Stimulated activated CD8-positive, alpha-beta memory T cell treated with anti-CD3 and anti-CD28 coated beads, Interleukin-4, amount 100 ng/mL, for 24 hours (primary cell): ENCODE measurements at places on chromosomes 7 and 10.

DNA sequence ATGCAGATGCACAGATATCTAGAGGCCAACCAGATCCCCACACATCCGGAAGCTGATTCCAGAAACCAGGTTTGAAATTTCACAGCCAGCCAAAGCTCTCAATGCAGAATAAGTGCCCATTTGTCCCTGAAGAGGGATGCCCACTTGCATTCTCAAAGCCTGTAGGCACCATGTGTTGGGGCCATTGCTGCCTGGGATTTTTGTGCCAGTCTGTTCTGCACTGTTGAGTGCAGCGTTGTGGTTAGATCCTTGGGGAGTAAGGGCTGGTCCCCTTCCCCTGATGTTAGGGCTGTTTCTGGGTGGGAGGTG is 62.4 kb downstream of the EEPD1 start:
- no peak for DNase-seq

GRCh38 chr7:69803699-69804516 is 205.6 kb downstream of the AUTS2 start:
- DNase-seq, result no peak

DNA sequence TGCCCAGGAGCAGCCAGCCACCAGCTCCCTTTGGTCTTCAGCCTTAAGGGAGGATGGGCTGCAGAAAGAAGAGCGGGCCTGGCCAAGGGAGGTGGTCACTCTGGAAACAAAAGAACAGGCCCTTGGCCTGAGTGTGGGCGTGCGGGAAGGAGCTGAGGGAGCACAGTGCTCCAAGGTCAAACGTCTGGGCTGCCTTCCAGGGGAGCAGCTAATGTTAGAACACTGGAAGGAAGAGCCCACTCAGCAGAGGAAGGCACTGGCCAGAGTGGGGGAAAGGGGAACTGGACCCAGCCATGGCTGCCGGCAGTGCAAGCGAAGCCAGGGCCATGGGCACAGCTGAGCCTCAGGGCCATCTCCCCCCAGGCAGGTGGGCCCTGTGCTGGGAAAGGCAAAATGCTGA is 42.7 kb downstream of the FAM53B start:
- no peak for DNase-seq

DNA sequence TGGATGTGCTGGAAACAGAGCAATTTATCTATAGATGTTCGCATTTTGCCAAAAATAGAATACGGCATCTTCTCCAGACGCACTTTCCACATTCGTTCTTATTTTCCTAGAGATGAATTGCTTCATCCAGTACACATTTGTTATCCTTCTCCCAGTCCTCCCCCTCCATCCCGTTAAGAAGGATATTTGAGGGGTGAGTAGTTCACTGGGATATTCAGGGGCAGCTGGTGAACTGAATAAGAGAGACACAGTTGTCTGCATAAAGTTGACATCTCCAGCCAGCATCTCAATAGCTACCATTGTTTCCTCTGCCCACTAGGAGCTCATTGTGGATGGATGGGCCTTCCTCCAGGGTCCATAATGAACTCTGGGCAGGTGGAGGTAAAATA is 456.8 kb upstream of the NRP1 start:
- DNase-seq, result no peak

DNA sequence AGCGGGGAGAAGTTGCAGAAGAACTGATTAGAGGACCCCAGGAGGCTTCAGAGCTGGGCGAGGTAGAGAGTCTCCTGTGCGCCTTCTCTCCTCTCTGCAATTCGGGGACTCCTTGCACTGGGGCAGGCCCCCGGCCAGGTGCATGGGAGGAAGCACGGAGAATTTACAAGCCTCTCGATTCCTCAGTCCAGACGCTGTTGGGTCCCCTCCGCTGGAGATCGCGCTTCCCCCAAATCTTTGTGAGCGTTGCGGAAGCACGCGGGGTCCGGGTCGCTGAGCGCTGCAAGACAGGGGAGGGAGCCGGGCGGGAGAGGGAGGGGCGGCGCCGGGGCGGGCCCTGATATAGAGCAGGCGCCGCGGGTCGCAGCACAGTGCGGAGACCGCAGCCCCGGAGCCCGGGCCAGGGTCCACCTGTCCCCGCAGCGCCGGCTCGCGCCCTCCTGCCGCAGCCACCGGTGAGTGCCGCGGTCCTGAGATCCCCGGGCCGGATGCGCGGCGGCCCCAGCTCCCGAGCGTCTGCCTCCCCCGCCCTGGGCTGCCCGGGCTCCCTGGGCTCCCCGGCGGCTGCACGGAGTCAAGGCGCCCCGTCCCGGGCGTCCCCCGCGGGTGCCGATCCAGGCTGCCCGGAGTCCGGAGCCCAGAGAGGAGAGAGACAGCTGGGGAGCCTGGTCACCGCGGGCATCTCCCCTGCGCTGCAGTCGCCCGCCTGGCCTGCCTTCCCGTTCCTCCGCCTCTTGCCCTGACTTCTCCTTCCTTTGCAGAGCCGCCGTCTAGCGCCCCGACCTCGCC is at the start of gene PLAU:
Gene PLAU (plus strand): TSS at position 369 of the 789 bp plus-strand sequence. CDS start 424 bp downstream, outside the sequence.
- peak; percentile 15 for DNase-seq
